ENCODE measurements at places on chromosomes 3 and 15.

- no peak for DNase-seq
Measured at GRCh38 chr3:480070-480469, 283.5 kb downstream of the CHL1 start.

- DNase-seq = no peak
Measured at GRCh38 chr15:43242616-43243015, 21.8 kb upstream of the EPB42 start.

GRCh38 chr3:141449424-141449823, 37.4 kb upstream of the RASA2 start:
- DNase-seq = no peak

GRCh38 chr3:9198899-9199335, 50.5 kb downstream of the SRGAP3 start:
- DNase-seq = no peak

GRCh38 chr3:64235605-64236004, 10.3 kb upstream of the PRICKLE2 start:
- no peak for DNase-seq

GRCh38 chr15:55552926-55553325, 35.2 kb downstream of the PYGO1 start:
- DNase-seq = no peak

DNA sequence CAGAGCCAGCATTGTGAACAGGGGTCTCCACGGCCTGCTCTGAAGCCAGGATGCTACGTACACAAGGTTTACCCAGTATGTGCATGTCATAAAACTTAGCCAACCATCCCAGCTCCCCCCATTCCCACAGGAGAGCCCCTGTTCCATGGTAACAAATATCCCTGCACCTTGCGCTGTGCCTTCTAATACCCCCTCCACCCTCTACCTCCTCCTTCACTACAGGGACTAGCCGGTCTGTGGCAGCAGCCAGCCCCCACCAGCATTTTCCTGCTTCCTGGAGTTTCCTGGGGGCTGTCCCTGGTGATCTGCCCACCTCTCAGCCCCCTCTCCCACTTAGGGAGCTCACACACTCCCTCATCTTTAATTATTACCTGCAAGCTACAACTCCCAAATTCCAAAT, 20.4 kb downstream of the ACSBG1 start:
- no peak for DNase-seq

GRCh38 chr15:31347981-31348803, 21.6 kb downstream of the KLF13 start:
- no peak for DNase-seq

DNA sequence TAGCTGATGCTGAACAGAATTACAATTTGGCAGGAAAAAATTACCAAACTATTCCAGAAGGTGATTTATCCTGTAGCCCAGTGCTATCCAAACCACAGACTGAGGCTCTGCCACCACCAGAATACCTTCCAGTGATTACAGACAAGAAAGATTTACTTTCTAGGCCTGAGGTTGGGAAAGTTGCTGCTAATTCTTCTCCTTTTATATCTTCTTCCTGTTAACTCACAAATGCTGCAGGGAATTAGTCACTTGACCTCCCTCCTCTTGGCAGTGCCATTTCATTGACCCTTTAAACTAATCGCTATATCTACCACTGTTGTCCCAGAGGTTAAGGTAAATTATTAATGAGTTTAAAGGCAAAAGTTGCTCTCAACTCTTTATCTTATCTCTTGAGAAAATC, 118.4 kb downstream of the CTNNB1 start:
- DNase-seq = no peak

- DNase-seq = no peak
Measured at GRCh38 chr3:30201715-30202114, 404.7 kb upstream of the TGFBR2 start.

- no peak for DNase-seq
Measured at GRCh38 chr15:71256934-71257664, 141.8 kb downstream of the THSD4 start.

DNA sequence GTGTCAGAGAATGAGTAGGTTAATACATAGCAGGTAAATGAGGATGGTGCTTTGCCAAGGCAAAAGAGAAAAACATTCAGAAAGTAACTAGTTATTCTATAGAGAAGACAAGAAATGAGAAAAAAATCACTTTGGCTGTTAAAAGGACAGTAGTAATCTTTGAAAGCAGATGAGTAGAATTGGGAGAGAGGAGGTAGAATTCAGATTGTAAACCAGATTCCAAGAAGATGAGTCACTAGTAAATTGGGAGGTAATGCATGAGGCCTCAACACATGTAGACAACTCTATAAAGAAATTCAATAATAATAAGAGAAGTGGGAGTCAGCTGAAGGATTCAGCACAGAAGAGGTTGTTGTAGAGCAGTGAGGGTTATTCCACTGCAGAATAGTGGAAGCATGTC, 81.4 kb downstream of the MBNL1 start:
- no peak for DNase-seq

DNA sequence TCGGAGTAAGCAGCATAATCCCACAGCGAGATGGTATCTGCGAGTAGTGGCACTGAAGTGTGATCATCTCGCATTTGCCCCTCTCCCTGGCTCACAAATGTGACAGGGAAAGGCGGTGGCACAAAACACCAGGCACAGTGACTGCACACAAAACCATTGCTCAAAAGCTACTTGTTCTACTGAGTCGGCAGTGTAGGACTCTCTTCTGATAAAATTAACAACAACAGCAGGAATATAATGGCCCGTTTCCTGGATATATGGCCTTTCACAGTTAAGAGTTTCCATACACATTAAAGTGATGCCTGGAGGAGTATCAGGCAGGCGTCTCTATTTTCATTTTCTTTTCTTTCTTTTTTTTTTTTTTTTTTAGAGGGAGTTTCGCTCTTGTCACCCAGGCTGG, 69.0 kb downstream of the MYO1E start:
- DNase-seq = no peak

DNA sequence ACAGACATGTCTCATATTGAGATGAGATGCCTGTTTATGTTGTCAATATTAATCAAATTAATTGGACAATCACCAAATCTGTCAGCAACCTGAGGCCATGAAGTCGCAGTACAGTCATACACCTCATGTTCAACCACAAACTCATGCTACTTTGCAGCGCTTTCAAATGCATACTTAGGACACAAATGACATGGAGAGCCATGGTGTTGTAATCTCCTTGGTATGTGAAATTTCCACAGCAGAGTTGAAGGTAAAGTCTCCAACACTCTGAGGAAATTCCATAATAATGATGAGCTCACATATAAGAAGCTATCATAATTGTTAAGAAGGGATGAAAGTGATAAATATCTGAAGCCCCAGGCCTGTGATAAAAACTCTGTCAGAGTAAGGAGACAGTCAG, 873.9 kb downstream of the MCTP2 start:
- DNase-seq = no peak

GRCh38 chr15:89068325-89068784, 19.9 kb upstream of the ABHD2 start:
- DNase-seq = peak; percentile 46

- DNase-seq = no peak
Measured at GRCh38 chr15:47616876-47617275, 100.4 kb upstream of the SEMA6D start.

- DNase-seq = no peak
Measured at GRCh38 chr3:197791892-197792647, 1.0 kb downstream of the LRCH3 start.

DNA sequence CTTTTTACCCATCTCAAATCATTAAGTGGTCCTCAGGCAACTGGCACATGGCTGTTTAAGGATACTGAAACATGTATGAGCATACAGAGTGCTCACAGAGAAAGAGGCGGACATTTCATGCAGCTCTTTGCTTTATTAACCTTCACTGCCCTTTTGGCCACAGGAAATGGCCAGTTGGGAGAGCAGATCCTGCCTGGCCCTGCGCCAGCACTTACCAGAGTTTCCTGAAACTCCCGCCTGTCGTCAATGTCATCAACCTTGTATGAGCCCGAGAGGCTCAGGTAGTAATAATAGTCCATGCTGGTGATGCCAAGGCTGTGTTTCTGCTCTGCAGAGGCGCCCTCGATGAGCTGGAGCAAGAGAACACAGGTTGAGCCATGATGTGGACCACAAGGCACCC, 17.8 kb downstream of the LDHAL6B start:
- no peak for DNase-seq

DNA sequence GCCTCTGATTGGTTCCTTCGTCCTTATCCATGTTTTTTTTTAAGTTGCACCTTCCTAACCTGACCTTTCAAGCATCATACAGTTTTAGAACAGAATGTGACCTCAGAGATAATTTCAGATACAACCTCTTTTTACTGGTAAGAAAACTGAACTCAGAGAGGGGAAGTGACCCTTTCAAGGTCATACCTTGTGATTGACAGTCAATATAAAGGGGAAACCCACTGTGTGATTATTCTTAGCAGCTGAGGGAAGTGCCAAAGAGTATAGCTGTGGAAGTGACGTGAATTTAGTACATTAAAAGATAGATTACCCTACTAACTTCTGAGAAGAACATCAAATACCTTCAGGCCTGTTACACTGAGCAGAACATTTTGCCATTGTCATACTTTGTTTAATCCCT, 319.4 kb downstream of the NEK10 start:
- no peak for DNase-seq

DNA sequence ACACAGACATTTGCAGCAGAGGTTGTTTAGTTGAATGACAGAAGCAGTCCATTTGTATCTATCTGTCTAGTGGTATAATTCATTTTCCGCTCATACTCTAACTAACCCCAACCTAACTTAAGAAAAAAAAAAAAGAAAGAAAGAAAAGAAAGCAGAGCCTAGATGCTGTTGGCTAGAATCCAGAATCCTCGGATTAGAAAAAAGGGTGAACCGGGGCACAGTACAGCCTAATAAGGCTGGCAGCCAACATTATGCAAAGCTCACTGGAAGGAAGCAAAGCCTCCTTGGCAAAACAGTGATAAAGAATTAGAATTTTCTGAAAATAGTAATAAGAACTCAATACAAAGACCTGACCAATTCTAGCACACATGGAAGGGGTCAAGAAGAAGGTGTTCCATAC, 640.8 kb downstream of the TUSC7 start:
- no peak for DNase-seq

DNA sequence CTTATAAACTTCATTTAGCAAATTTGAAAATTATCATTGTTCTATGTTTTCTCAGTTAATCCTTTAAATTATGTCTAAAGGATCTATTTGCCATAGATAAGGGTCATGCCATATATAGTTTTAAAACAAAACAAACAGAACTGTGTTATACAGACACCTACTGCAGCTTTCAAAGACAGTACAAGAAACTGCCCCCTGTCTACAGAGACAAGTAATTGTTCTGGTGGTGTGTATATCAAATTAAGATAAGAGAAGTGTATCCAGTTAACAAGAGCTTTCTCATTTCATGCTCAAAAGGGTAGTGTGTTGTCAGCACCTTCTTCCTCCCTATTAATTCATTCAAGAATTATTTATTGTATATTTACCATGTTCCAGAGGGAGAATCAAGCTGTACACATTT, 201.2 kb downstream of the FMN1 start:
- DNase-seq = no peak
